ENCODE measurements at places on chromosomes 7 and 10.

DNA sequence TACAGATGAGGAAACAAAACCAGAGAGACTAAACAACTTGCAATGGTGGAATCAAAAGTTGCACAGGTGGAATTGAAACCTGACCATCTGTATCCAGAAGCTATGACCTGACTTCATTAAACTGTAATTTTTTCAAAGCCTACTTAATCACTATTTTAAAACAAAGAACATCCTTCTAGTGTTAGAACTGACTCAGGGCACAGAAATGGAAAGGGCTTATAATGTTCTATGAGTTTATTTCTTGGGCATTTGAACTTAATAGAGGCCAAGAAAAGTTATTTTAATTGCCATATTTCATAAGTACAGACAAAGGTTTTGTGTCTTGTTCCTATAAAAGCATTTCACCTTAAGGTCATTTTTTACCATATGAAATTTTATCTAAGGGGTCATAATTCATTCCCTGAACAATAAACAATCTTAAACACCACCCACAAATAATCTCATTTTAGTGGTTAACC lies 8.8 kb downstream of the ITGB1 start:
- no peak for DNase-seq

DNA sequence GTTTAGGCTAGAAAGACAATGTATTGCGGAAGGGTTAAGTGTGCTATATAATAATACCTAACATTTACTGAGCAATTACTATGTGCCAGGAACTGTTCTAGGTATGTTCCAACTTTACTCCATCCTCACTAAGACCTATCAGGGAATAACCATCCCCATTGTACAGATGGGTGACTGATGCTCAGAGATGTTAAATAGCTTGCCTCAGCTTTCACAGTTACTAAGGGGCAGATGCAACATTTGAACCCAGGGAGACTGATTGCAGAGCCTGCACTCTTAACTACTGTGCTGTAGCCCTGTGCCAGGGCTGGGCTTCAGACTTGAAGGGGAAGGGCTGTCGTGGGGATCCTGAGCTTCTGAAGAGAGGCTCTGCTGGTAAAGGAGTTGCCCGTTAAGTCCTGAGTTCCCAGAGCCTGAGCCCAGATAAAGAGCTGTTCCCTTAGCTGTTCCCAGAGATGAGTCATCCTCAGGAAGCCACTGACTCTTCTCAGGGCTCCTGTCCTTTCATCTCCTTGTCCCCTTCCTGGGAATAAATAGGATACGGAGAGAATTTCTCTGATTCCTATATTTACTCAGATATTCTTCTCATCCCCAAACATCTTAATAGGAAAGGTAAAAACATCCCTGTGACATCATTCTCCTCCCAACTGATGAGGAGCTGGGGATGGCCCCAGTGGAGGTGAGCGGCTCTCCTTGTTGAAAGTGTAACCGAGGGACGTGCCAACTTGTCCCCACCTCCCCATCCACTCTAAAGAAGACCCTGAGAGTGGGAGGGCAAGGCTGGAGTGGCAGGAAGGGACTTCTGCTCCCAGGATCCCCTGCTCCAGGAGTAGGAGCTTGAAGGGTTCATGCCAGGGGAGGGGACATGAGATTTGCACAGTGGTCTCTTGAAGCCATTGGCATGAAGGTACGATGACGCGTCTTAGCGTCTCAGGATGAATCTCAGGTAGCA lies 28.0 kb upstream of the HABP2 start:
- peak; percentile 19 for DNase-seq

DNA sequence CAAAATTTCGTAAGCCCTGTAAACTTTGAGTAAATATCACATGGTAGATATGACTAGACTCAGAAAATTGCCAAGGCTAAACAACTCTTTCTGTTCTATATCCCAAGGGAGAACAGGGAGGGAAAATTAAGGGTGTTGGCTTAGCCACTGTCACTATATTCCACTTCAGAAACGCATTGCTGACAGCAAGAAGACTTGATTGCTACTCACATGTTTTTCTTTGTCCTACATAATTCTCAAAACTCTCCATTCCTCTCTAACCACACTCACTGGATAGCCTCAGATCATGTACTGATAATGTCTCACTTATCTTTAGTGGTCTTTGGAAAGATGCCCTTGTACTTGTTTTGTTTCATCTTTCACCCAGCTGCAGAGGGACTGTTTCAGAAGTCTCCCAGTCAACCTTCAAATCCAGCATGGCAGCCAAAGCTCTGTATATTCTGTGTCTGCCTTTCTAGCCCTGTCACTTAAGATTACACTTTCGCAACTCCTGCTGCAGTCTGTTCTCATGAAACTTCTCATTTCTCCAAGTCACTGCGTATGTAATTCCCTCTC lies 582.4 kb upstream of the FZD8 start:
- peak; percentile 37 for DNase-seq

- no peak for DNase-seq
Observed at GRCh38 chr7:30896036-30896435, 15.6 kb upstream of the AQP1 start.

Measured in fibroblast of mammary gland (primary cell).